GM03348 (cell line): ENCODE measurements at places on chromosomes 5 and 9.

DNA sequence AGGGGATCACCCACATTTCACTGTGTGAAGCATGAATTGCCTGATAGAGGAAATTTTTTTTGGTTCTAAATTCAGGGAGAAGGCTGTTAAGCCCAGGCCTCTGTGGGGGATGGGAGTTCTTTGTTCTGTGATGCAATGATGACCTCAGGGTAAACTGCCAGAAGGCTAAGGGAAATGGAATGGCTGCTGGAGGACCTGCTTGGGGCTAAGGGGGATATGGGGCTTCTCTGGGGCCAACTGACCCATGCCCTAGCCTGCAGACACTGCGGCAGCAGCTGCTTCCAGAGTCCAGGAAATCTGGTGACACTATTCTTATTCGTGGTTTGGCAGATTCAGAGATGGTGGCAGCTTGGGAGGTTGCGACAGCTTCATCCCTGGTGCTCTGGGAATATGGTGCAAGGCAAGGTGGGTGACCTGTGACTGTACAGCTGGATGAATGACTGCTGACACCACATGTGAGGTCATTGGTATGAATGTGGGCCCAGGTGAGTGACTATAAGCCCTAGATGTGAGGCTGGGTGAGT is 30.3 kb downstream of the VCP start:
- peak; percentile 44 for DNase-seq

- no peak for DNase-seq
Observed at GRCh38 chr5:77957081-77957480, 180.9 kb upstream of the TBCA start.

GRCh38 chr5:61167382-61167781 is 5.1 kb upstream of the SMIM15 start:
- peak; percentile 70 for DNase-seq

GRCh38 chr9:91159664-91160121 is 202.0 kb downstream of the AUH start:
- no peak for DNase-seq

DNA sequence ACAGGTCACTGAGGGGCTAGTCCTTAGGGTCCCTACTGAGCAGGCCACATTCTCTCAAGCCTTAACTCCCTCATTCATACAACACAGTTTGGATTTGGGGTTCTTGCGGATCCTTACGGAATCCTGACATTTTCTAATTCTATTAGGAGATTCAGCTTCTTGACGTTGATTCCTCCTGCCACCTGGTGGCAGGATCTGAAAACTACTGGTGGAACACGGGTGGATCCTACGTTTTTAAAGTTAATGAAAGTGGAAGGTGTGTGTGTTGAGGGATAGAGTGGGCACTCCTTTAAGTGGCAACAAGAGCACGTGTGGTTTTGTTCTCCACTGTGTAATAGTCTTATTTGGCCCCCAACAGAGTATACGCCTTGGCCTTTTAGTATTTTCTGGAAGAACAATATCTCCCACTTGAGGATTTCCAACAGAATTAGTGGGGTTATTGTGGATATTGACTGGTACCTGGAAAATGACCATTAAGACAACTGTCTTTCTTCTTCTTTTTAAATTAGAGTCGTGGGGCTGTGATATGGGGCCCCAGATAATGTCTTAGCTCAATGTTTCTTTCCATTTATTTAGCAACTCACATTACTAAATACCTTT is 25.2 kb downstream of the SLC28A3 start:
- DNase-seq: peak; percentile 75

DNA sequence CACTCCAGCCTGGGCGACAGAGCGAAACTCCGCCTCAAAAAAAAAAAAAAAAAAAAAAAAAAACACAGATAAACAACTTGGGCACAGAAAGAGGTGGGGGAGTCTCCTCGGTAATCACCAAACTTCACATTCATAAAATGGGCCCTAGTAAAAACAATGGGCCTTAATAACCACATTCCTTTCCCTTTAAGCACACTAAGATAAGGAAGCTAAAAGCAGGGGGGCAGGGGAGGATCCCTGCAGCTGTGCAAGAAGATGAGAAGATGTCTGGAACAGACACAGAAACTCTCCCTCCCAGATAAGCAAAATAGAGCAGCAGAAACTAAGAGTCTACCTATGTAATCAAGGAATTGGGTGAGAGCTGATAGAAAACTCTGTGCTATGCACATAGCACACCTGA is 111.2 kb upstream of the FAM174A start:
- no peak for DNase-seq

DNA sequence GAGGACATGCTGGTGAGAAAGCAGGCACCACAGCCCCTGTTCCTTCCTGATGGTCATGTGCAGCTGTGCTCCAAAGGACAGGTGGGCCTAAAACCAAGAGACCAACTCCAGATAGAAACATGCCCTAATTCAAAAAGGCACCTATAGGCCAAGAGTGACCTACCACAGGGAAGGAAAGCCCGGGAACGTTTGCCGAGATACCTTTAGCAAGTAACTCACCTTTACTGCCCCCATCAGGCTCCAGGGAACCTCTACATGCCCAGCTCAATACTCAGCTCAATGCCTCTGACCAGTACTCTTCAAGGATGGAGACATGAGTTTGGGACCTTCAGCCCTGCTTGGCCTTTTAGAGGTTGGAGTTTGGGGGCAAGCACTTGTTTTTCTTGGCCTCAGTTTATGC is 172.8 kb upstream of the FSTL4 start:
- DNase-seq: no peak

GRCh38 chr9:108750661-108751215 is 105.0 kb downstream of the ACTL7B start:
- DNase-seq: no peak

DNA sequence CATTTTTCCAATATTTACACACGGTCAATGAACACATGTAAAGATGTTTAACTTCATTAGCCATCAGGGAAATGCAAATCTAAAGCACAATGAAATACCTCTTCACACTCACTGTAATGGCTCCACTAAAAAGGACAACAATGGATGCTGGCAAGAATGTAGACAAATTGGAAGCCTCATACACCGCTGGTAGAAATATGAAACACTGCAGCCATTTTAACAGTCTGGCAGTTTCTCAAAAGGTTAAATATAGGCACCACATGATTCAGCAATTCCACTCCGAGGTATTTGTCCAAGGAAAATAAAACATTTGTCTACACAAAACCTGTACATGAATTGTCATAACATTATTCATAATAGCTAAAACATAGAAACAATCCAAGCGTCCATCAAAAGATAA is 20.0 kb downstream of the RNF145 start:
- DNase-seq: no peak
